ENCODE measurements at places on chromosomes 12 and 14. TPM values are rescaled to one million over a fixed set of nuclear protein-coding genes. Genes with fewer than 3 reads are reported as not detected.

The CNOT2 gene
- 127 TPM for total RNA-seq

The PRICKLE1 gene
- 1.8 TPM for total RNA-seq

The DHRS4L2 gene
- 11.7 TPM for total RNA-seq

The NID2 gene
- 1.0 TPM for total RNA-seq

All from melanocyte of skin (primary cell).